ENCODE measurements at places on chromosomes 16 and 17. TPM values are rescaled to one million over a fixed set of nuclear protein-coding genes. Genes with fewer than 3 reads are reported as not detected.

KRT40 gene
- not detected for total RNA-seq

DEXI gene
- 24.1 TPM for total RNA-seq

SYT17 gene
- total RNA-seq: not detected

TSPOAP1 gene
- 76.8 TPM for total RNA-seq

MEOX1 gene
- total RNA-seq: 9.0 TPM

NPIPB9 gene
- 6.3 TPM for total RNA-seq

ZNF48 gene
- total RNA-seq: 12.4 TPM

CETP gene
- not detected for total RNA-seq

KCNH6 gene
- total RNA-seq: not detected

CDRT15L2 gene
- total RNA-seq: not detected

DOC2A gene
- not detected for total RNA-seq

ABCA8 gene
- not detected for total RNA-seq

KRTAP4-6 gene
- total RNA-seq: not detected

FOXF1 gene
- total RNA-seq: not detected

KRTAP9-7 gene
- not detected for total RNA-seq

CCL14 gene
- total RNA-seq: not detected

AGRP gene
- not detected for total RNA-seq

CUEDC1 gene
- 0.09 TPM for total RNA-seq

RND2 gene
- total RNA-seq: not detected

CNGB1 gene
- not detected for total RNA-seq

EPOP gene
- 7.3 TPM for total RNA-seq

GFAP gene
- total RNA-seq: not detected

GP1BA gene
- total RNA-seq: not detected

HS3ST4 gene
- total RNA-seq: not detected

KRT33A gene
- total RNA-seq: not detected

RSKR gene
- total RNA-seq: 27.2 TPM

CXCL16 gene
- 0.80 TPM for total RNA-seq

RAC3 gene
- 10.0 TPM for total RNA-seq

KRTAP2-3 gene
- not detected for total RNA-seq

NHLRC4 gene
- total RNA-seq: 1.4 TPM

GUCY2D gene
- total RNA-seq: 0.05 TPM

MYH8 gene
- total RNA-seq: not detected

SLC5A11 gene
- 0.41 TPM for total RNA-seq

CHP2 gene
- total RNA-seq: not detected

BRIP1 gene
- 25.7 TPM for total RNA-seq

TOX3 gene
- total RNA-seq: not detected

LLGL2 gene
- total RNA-seq: 19.1 TPM

PPP1R1B gene
- total RNA-seq: not detected

SMTNL2 gene
- total RNA-seq: not detected
